ENCODE measurements at places on chromosomes 11 and 22. TPM values are rescaled to one million over a fixed set of nuclear protein-coding genes. Genes with fewer than 3 reads are reported as not detected.
A peak's percentile ranks its signal among the peaks of the same experiment; 100 is the strongest.

DNA sequence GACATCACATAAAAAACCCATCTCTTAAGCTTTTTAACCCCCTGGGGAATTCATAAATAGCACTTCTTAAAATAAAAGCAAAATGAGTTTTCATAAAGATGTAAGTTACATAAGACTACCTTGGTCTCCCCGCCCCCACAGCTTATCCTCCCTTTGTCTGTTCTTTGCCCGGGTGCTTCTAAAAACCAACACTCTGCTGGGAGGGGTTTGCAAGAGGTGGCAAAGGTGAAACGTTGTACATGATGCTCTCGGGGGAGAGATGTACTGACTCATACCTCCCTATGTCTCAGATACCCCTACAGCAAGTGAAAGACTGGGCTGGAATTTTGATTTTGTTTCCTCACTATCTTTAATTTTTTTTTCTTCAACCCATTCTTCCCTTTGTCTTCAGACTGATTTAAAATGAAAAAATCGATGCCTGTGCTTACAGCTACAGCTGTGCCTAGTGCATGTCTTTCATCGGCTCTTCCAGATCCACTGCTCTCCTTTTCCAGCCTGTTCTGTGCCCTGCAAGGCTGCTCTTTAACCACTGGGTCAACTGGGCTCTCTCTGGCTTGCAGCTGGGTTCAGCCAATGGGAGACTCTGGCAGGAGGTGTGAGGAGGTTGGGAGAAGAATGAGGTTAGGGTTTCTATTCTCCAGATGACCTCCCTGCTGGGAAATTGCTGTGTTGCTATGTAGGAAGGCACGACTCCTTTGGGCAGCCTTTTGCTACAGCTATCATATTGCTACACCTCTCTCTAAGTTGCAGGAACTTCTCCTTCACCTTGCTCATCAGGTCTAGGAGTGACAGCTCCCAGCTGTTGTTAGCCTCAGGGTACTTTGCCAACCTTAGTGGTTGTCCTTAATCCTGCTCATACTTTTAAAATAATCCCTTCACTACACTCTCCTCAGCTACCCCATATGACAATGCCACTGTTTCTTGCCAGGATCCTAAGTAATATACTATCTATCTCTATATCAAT lies 266.5 kb downstream of the TENM4 start:
- H3K27me3 ChIP-seq: peaks cover 6% of the 10 kb centered on the region
- H3K27ac ChIP-seq: no peak overlapping the region
- no peaks in the 10 kb centered on the region for H3K36me3 ChIP-seq
- DNase-seq: no peak
- no peak overlapping the region for H3K4me3 ChIP-seq

TBX1 gene
- total RNA-seq: 0.56 TPM

XPNPEP3 gene
- total RNA-seq: 23.5 TPM

DNA sequence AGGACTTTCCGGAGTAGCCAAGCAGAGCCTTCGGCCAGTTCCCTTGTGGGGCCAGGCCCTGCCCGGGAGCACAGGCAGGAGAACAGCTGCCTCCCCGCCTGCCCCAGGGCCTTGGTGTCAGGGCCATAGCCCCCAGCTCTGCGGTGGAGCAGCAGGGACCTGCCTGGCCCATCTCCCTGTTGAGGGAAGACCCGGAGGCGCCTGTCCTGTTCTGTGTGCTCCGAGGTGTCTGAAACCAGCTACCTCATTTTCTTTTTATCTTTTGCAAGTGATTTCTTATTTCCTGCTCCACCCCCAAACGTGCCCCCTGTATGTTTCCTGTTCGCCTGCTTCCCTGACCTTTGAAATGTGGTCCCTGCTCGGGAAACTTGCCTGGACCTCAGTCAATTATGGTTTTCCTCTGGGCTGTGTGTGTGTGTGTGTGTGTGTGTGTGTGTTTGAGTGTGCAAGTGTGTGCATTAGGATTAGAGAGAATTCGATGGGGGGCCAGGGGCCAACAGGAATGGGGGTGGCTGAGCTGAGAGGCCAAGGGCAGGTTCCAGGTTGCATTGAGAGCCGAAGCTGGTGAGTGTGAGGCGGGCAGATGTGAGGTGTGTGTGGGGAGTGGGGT lies 19.1 kb downstream of the LRP5 start:
- DNase-seq: no peak
- peak overlapping the region; percentile 77 for H3K4me3 ChIP-seq

- H3K36me3 ChIP-seq: no peaks in the 10 kb centered on the region
- H3K27me3 ChIP-seq: no peaks in the 10 kb centered on the region
- H3K27ac ChIP-seq: no peak overlapping the region
- no peak for DNase-seq
- no peaks in the 10 kb centered on the region for H3K4me1 ChIP-seq
- H3K4me3 ChIP-seq: no peak overlapping the region
Observed at GRCh38 chr11:130995266-130995665, 79.0 kb upstream of the SNX19 start.

FDX1 gene
- total RNA-seq: 14.3 TPM

RAG1 gene
- 3.9 TPM for total RNA-seq

MPZL3 gene
- total RNA-seq: 10.7 TPM

- H3K4me3 ChIP-seq: no peak overlapping the region
- peaks cover 10% of the 10 kb centered on the region for H3K27me3 ChIP-seq
- H3K36me3 ChIP-seq: no peaks in the 10 kb centered on the region
- H3K27ac ChIP-seq: peak overlapping the region; percentile 36
- peaks cover 35% of the 10 kb centered on the region for H3K4me1 ChIP-seq
- no peak for DNase-seq
Observed at GRCh38 chr11:75166791-75167190, 15.9 kb downstream of the SLCO2B1 start.

PNPLA3 gene
- total RNA-seq: 18.3 TPM

GRCh38 chr22:42338479-42338878 lies 68.0 kb upstream of the TCF20 start:
- no peak for DNase-seq
- no peak overlapping the region for H3K27ac ChIP-seq
- H3K36me3 ChIP-seq: no peaks in the 10 kb centered on the region
- H3K4me3 ChIP-seq: no peak overlapping the region

DNA sequence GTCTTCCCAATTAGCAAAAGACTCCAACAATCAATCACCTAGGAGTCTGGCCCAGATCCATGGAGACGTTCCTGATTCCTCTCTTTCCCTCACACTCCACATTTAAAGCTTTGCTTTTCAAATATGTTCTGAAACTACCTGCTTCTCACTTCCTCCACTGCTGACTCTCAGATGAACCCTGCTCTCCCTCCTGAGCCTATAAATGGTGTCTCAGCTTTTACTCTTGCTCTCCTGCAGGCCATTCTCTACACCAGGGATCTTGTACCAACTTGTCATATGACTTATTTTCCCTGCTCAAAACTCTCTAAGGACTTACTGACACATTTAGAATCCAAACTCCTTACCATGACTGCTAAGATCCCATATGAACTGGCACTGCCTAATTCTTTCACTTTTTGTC lies 138.4 kb upstream of the DDI1 start:
- no peak overlapping the region for H3K4me3 ChIP-seq
- no peak overlapping the region for H3K27ac ChIP-seq
- H3K4me1 ChIP-seq: no peaks in the 10 kb centered on the region
- no peak for DNase-seq
- no peaks in the 10 kb centered on the region for H3K36me3 ChIP-seq
- H3K27me3 ChIP-seq: no peaks in the 10 kb centered on the region

EED gene
- 18.5 TPM for total RNA-seq

- no peaks in the 10 kb centered on the region for H3K36me3 ChIP-seq
- no peak overlapping the region for H3K4me3 ChIP-seq
- no peak overlapping the region for H3K27ac ChIP-seq
- no peaks in the 10 kb centered on the region for H3K27me3 ChIP-seq
- H3K4me1 ChIP-seq: peaks cover 23% of the 10 kb centered on the region
Observed at GRCh38 chr11:96187822-96188221, 155.2 kb downstream of the MAML2 start.

SAA4 gene
- not detected for total RNA-seq

HMOX1 gene
- 17.5 TPM for total RNA-seq

DNA sequence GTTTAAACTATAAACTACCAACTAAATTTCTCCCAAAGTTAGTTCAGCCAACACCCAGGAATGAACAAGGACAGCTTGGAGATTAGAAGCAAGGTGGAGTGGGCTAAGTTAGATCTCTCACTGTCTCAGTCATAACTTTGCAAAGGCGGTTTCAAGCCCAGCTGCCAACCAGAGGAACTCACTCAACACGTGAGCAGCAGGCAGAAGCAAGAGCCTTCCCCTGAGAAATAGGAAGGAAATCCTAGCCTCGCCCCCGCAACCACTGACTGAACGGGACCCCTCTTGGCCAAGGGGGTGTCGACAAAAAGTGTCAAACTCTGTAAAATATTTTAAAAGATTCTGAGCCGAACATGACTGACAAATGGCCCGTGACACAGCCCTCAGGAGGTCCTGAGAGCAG lies 4.4 kb upstream of the KRTAP5-9 start:
- H3K27ac ChIP-seq: no peak overlapping the region
- no peak overlapping the region for H3K4me3 ChIP-seq
- H3K4me1 ChIP-seq: peaks cover 42% of the 10 kb centered on the region
- H3K27me3 ChIP-seq: peaks cover 12% of the 10 kb centered on the region

MUC2 gene
- not detected for total RNA-seq

SAA2 gene
- total RNA-seq: not detected

PGA3 gene
- 0.80 TPM for total RNA-seq

PYGM gene
- total RNA-seq: 0.26 TPM

DNA sequence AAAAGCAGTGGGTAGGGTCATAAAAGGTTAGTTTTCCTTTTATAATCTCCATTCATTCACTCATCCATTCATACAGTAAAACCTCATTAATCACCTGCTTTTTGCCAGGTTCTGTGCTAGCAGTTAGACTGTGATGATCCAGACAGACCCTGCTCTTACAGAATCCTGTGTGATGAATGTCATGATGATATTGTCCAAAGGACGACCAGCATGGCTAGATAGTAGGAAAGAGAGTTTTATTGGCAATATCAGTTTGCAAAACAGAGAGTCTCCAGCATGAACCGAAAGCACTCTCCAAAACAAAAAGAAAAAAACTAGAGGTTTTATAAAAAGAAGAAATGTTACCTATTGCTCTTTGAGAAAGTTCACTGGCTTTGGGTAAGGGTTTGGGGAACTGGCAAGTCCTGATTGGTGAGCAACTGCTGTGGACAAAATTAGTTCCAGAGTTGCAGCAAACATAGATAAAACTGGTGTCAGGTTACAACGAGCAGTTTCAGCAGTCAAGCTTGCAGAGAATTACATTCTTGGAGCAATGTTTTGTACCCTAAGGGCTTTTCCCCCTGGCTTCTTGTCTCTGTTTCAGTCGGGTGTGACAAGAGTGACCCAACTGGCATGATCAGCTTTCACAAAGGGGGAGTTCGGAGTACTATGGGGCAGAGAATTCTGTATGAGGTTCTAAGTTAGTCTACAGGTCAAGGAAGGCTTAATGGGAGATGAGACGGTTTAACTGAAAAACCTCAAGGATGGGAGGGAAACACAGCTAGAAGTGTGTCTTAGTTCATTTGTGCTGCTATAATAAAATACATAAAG lies 58.3 kb downstream of the HSD17B12 start:
- no peak for DNase-seq
- H3K4me1 ChIP-seq: peaks cover 17% of the 10 kb centered on the region
- H3K36me3 ChIP-seq: peaks cover 14% of the 10 kb centered on the region
- H3K4me3 ChIP-seq: no peak overlapping the region

CHST1 gene
- 275 TPM for total RNA-seq

TMEM191C gene
- 0.92 TPM for total RNA-seq

DNA sequence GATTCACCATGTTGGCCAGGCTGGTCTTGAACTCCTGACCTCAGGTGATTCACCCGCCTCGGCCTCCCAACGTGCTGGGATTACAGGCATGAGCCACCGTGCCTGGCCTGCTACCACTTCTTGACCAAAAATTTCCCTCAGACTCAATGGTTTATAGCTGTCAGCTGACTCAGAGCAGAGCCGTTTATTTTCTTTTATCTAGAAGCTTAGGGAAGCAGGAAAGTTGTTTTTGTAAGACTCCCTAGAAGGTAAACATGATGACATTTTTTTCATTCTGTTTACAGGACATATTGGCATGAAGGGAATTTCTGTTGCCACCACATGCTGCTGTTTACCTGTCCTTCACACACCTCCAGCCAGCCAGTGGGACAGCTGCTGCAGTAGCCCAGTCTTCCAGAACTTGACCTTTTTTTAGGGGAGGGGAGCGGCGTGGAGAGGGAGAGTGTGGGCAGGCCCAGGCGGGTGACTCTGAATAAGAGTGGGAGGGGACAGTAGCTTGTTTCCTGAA lies 56.1 kb upstream of the PTPRJ start:
- peaks cover 7% of the 10 kb centered on the region for H3K27me3 ChIP-seq
- H3K4me3 ChIP-seq: no peak overlapping the region
- H3K4me1 ChIP-seq: no peaks in the 10 kb centered on the region
- DNase-seq: no peak
- peaks cover 3% of the 10 kb centered on the region for H3K36me3 ChIP-seq

DNA sequence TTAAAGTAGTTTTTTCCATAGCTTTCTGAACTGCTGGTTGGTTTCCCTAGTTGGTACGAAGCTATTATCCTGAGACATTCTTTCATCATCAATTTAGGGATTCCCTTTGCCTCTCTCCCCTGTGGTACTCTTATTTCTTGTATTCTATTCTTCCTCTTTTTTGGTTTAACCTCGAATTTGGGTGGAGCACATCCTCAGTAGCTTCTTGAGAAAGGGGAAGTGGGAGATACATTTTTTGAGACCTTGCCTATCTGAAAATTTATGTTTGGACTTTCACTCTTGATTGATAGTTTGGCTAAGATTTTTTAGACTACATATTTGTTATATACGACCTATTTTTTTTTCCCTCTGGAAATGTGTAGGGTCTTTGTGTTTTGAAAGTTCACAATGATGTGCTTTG lies 121.7 kb upstream of the ZBED5 start:
- H3K4me3 ChIP-seq: no peak overlapping the region
- no peaks in the 10 kb centered on the region for H3K27me3 ChIP-seq
- H3K27ac ChIP-seq: no peak overlapping the region
- no peaks in the 10 kb centered on the region for H3K4me1 ChIP-seq
- DNase-seq: no peak

DNA sequence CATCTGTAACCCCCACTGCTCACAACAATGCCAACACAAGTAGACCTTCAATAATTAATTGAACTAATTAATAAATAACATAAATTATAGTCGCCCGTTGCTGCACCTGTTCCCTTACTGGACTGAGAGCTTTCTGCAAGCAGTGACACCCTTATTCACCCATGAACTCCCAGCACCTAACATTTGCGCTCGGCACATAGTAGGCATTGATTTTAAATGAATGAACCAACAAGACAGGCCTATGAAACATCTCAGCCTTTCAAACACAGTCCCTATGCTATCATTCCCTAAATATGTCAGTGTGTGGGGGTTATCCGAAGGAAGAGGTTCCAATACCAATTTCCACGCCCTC lies 1.1 kb downstream of the THAP12 start:
- peaks cover 8% of the 10 kb centered on the region for H3K36me3 ChIP-seq
- peak overlapping the region; percentile 99 for H3K4me3 ChIP-seq
- peaks cover 8% of the 10 kb centered on the region for H3K27me3 ChIP-seq
- peaks cover 19% of the 10 kb centered on the region for H3K4me1 ChIP-seq
- DNase-seq: no peak
- H3K27ac ChIP-seq: peak overlapping the region; percentile 91

- peaks cover 5% of the 10 kb centered on the region for H3K27me3 ChIP-seq
- no peak overlapping the region for H3K27ac ChIP-seq
- no peaks in the 10 kb centered on the region for H3K36me3 ChIP-seq
- DNase-seq: no peak
- peaks cover 3% of the 10 kb centered on the region for H3K4me1 ChIP-seq
Observed at GRCh38 chr22:47793304-47794101, 1031.1 kb downstream of the TBC1D22A start.

All from endothelial cell (in vitro differentiated cells).